ENCODE measurements at places on chromosomes 5 and 9.

GRCh38 chr9:87751868-87752267 lies 25.9 kb downstream of the CTSL start:
- no peak for DNase-seq

DNA sequence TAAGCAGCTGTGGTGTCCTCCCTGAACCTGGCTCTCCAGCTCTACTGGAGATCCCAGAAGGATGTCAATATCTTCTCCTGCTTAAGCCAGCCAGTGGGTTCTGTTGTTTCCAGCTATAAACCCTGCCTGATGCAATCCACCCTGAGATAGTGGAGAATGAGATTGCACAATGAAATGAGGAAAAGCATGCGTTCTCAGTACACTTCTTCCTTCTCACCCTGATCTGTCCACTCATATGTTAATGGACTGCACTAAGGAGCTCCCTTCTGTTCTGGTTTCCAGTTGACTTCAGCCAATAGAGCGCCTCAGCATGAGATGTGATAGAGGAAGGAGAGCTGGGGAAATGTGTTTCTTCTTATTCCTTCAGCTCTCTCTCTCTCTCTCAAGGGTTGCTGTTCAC lies 40.0 kb upstream of the CDH6 start:
- DNase-seq: no peak

DNA sequence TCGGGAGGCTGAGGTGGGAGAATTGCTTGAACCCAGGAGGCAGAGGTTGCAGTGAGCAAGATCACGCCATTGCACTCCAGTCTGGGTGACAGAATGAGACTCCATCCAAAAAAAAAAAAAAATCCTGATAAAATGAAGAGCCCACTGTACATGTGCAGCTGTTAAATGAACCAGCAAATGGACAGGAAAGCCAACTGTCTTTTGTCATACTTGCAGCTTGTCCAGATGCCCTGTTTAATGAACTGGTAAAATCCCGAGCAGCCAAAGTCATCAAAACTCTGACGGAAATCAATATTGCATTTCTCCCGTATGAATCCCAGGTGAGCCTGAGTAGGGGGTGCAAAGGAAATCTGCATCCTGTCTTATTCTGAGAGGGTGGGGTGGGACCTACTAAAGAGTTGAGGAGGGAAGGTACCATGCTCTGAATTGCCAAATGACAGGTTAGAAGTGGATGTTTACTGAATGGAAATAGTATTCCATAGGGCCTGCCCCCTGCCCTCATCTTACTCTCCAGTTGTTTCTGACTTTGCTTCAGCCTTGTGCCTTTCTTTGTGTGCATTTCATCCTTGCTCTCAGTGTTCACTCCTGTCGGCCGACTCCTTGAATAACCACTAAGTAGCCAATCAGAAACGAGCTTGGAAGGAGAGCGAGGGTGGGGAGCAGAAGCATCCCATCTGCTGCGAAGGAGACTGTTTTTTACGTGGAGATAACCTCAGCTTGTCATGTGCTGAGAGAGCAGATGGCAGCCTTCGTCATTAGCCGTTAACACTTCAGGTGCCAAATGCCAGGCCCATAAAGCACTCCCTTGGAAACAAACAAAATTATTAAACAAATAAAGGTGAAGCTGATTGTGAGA lies 45.7 kb upstream of the CFAP157 start:
- no peak for DNase-seq

GRCh38 chr9:71768388-71769174 lies at the start of gene CEMIP2:
Gene CEMIP2, minus strand, starts transcription at chr9:71768513. Its CDS starts 18,140 bp downstream, at chr9:71750373.
- DNase-seq: peak; percentile 87

DNA sequence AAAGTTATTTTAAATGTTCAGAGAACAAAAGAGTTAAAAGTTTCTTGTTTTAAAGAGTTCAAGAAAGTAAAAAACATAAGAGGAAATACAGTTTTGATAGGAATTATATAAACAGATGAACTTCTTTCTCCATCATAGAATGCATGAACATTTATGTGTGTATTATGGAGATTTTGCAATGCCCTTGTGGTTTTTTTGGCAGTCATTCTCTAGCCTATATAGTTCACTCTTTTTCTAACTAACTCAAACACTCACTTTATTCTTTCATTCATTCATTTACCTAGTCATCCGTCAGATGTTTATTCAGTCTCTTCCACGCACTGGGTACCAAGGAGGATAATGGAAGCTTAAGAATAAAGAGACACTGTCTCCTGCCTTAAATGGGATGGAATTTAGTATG lies 195.9 kb upstream of the VLDLR start:
- no peak for DNase-seq

- DNase-seq: peak; percentile 3
Observed at GRCh38 chr9:17810728-17811571, 232.1 kb downstream of the SH3GL2 start.

DNA sequence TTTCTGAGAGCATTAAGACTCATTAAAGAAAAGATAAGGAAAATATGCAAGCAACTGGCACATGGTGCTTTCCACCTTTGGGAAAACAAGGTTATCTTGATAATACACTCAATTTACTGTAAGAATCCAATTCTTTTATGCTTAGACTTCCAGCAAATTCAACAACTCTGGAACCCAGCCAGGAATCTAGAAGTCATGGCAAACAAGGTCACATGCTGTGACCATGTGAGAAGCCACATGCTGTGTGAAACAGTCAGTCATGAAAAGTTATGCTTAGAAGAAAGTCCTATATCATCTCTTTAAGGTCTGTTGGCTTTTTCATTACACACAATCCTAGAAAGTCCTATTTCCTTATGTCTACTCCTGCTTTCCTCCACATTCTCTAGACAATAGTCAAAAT lies 581.8 kb upstream of the C9orf72 start:
- DNase-seq: no peak

GRCh38 chr5:113255579-113256386 lies 179.0 kb downstream of the TSSK1B start:
- DNase-seq: no peak

DNA sequence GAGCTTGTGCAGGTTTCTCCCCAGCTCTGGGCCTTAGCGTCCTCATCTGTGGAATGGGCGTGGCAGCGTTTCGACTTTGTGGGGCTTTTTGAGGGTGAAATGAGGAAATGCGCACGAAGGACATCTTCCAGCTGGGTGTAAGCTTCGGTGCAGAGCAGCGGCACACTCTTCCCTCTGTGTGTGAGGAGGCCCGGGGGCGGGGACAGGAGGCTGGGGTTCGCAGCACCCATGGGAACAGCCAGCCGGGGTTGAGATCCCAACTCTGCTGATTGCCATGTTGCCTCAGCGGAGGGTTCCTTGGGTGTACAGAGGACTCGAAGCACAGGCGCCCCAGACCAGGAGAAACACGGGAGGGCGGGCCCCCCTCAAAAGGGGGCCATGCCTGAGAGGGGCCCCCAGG lies 265.6 kb downstream of the NSG2 start:
- no peak for DNase-seq

DNA sequence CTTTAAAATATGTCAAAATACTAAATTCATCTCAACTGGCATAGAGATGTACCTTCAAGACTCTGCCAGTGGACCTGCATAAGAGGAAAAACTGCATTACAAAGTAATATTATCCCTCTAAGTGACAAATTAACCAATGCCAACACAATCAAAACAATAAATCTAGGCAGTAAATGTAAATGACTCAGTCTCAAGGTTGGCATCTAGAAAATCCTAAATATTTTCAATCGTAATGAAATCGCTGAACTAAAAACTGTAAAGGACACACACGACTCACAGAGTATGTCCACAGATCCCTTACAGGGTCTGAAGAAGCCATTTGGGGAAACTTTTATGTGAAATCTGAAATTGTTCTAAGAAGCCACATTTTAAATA lies 31.2 kb downstream of the ERMP1 start:
- no peak for DNase-seq

All from stimulated activated CD4-positive, alpha-beta T cell treated with anti-CD3 and anti-CD28 coated beads, Interleukin-4, amount 100 ng/mL, for 1 hour (primary cell).